CD4-positive, CD25-positive, alpha-beta regulatory T cell (primary cell): ENCODE measurements at places on chromosomes 5 and 9. TPM values are rescaled to one million over a fixed set of nuclear protein-coding genes. Genes with fewer than 3 reads are reported as not detected.

MEIKIN gene
- total RNA-seq, result not detected

PIP5KL1 gene
- total RNA-seq, result 3.3 TPM

- DNase-seq, result peak; percentile 22
Measured at GRCh38 chr9:92455217-92455616, 27.1 kb downstream of the ASPN start.

ADAMTS12 gene
- total RNA-seq, result not detected

IFNB1 gene
- not detected for total RNA-seq

LMX1B gene
- total RNA-seq, result not detected

NPR3 gene
- total RNA-seq, result 2.4 TPM

DNA sequence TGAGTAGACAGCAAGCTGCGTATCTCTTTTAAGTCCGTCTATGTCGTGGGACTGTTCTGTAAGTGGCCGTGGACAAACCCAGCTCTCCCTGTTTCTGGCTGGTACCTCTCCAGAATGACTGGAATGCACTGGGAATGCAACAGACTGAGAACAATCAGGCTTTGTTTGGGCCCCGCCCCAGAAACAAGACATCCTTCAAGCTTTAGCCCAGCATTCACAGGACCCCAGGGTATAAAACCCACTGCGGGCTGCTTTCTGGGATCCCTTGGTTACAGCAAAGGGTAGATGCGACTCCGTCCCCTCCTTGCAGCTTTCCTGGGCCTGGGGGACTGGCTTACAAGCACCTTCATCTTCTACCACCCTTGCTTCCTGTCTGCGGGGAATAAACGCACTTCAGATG is 45.6 kb upstream of the SPTLC1 start:
- no peak for DNase-seq

GRCh38 chr9:34252016-34252415 is 73.2 kb downstream of the UBAP1 start:
- no peak for DNase-seq

PCDHA6 gene
- total RNA-seq, result not detected

MAPK9 gene
- 28.1 TPM for total RNA-seq

- DNase-seq, result no peak
Measured at GRCh38 chr5:97543166-97543565, 360.1 kb upstream of the RIOK2 start.

- DNase-seq, result no peak
Measured at GRCh38 chr5:10745133-10745532, 15.9 kb downstream of the DAP start.

GRCh38 chr5:10601246-10602030 is 37.6 kb downstream of the ANKRD33B start:
- no peak for DNase-seq

GRCh38 chr9:132181796-132182313 is 20.0 kb downstream of the NTNG2 start:
- DNase-seq, result no peak

SH2D3C gene
- 39.3 TPM for total RNA-seq

DNA sequence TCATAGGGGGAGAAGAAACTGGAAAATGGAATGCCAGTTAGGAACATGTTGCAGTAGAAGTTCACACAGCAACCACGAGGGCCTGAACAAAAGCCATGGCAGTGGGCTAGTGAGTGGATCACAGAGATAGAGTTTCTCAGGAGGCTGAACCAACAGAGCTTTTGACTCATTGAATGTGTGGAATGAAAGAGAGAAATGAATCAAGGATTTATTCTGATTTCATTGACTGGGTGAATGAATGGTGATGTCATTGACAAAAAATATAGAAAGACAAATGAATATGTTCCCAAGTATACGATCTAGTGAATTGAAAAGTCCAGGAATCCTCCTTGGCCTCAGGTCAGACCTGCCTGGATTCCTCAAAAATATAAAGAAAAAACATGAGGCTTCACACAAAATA is 99.2 kb downstream of the ZNF462 start:
- no peak for DNase-seq

DNA sequence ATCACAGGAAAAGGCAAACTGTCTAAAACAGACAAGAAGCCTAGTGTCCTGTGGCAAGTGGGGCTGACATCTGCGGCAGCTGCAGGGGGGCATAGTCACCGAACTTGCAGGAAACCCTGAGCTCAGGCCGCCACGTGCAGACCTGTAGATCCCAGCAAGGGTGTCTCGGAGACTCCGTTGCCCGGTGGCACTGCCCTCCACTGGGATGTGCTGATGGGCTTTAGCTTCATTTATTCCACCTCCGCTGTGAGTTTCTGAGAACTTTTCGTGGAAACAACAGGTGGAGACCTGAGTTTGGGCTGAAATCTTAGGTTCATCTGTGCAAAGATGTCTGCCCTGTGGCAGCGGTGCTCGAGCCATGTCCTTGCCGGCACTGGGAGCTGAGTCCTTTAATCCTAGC is 22.1 kb downstream of the CEP72 start:
- no peak for DNase-seq

GABRG2 gene
- total RNA-seq, result not detected

DNA sequence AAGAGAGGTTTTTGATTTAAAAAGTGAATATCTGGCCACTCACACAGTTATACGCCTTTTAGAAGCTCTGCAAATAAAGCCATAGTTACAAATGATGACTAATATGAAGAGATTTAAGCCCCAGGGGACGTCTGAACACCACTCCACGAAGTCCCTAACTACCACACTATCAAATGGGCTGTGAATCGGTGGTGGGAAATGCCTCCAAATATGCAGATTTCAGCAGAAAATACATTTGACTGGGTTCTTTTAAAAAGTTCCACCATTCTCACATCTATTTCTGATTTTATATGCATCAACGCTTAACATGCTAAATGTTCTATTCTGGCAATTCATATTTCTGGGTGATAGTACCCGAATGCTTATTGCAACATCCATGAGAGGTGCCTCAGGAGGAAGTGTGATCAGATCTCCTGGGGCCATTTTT is 22.5 kb downstream of the TICAM2 start:
- no peak for DNase-seq

DNA sequence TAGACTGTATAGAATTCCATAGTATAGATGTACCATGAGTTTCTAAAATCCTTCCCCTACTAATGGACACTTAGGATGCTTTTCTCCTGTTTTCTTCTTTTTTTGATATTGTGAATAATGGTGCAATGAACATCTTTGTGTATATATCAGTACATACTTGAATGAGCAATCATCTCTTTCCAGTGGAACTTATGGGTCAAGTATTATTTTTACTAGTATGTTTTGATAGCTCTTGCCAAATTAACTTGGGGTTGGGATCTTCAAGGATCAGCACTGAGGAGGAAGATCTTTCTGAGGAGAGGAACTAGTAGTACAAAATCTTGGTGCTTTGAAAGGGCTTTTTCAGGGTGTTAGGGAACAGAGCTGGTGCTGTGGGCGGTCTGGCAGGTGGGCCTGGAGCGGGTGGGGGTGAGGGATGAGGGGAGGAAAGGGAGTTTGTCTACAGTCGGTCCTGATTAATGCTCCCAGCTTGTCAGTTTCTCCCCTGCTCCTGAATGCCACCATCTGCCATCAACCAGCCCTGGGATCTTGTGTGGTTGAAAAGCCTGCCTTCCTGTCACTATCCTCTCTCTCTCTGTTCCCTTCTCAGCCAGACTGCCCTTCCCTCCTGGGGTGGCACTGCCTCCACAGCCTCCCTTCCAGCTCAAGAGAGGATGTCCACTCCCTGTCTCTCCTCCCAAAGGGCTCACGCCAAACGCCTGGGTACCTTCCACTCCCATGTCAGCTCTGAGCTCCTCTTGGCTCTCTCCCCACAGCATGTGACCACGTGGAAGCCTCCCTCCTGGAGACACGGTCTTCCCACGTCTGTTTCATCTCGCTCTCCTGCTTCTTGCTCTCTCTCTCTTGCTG is 185.9 kb downstream of the DAB2IP start:
- no peak for DNase-seq

GRCh38 chr9:126398403-126399058 is 71.9 kb downstream of the MVB12B start:
- DNase-seq, result peak; percentile 45

DNA sequence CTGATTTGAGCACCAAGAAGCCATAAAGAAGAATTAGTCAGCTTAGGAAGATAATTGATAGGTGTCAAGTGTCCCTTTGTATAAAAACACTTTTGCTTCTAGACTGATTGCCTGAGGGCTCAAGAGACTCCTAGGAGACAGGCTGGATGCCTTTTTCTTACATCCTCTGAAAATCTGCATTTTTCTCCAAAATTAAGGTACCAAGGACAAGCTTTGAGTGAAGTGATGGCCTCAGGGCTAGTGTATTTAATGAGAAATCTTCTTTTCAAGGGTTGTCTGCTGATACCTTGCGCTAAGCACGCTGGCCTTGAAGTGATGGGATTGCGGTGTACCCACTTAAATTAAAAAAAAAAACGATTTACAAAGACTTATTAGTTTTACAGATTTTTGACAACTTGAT is 304.0 kb downstream of the TLR4 start:
- no peak for DNase-seq

CDKN2B-AS1 gene
- 0.99 TPM for total RNA-seq

- no peak for DNase-seq
Measured at GRCh38 chr9:98818764-98819163, 11.3 kb downstream of the GALNT12 start.

KYAT1 gene
- total RNA-seq, result 8.2 TPM

NUTM2F gene
- total RNA-seq, result not detected

DNA sequence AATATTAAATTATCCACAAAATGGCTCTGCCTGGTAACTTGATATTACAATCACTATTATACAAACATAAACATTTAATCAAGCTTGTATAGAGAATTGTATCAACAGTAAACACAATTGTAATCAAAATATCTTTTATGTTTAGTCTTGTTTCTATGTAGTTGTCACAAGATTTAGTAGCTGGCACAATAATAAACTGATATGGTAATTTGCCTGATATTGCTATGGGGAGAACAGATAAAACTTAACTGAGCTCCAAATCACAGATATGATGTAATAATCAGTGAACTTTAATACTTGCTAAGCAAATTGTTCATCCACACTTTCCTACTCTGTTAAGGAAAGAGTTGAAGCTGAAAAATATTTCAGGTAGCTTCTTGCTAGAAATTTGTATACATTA is 189.8 kb downstream of the MPDZ start:
- DNase-seq, result no peak

DNA sequence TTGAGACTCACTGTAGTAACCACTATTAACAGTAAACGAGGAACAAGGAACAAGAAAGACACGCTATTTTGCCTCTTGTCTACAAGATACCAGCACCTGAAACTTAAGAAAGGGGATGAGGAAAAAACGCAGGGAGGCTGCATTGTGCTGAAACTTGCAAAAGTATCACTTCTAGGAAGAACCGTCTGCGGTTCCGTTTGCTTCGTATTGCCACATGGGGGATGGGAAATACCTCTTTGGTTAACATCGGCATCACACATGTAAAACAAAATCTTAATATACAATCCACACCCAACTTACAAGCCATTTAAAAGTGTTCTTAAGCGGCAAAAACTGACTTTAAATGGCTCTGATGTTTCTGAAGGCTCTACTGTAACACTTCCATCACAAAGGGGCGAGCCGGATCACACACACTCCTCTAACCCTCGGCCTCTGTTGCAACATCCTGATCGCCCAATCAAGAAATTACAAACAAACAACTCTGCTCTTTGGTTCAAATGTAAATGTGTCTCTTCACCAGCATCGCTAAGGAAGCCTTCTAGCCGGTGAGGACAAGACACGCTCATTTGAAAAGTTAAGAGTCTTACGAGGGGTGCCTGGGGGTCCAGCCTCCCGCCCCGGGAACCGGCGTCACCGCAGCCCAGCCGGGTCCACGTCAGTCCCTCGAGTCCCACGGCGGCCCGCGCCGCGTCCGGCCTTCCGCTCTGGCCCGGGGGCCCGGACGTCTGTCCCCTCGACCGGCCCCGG is 621 bp downstream of the SEC16A start:
- peak; percentile 40 for DNase-seq

DNA sequence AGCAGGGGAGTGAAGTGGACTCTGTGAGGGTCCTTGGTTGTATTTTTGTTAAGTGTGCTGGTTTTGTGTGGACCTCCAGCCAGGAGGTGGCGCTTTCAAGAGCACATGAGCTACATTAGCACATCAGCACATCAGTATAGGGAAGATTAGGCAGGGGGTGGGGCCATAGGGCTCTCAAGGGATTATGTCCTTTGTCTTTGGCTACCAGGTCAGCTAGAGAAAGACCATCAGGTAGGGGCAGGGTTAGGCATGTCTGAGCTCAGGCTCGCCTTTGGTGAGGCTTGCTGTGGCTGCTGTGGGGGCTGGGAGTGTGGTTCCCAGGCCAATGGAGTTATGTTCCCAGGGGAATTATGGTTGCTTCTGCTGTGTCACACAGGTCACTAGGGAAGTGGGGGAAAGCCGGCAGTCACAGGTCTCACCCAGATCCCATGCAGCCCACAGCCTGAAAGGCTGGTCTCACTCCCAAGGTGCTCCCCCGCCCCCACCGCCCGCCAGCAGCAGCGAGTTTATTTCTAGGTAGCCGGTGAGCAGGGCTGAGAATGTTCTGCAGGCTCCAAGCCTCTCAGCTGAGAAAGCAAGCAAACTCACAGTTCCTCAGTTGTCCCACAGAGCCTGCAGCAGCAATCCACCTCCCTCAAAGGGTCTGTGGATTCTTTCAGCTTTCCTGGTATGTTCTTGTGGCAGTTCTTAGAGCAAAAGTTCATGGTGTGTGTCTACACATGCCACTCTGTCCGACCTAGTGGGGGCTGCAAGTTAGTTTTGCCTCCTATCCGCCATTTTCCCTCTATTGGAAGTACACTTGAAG is 13.7 kb downstream of the OR1J1 start:
- DNase-seq, result no peak

- DNase-seq, result no peak
Measured at GRCh38 chr9:38125889-38126288, 56.9 kb upstream of the SHB start.

DNA sequence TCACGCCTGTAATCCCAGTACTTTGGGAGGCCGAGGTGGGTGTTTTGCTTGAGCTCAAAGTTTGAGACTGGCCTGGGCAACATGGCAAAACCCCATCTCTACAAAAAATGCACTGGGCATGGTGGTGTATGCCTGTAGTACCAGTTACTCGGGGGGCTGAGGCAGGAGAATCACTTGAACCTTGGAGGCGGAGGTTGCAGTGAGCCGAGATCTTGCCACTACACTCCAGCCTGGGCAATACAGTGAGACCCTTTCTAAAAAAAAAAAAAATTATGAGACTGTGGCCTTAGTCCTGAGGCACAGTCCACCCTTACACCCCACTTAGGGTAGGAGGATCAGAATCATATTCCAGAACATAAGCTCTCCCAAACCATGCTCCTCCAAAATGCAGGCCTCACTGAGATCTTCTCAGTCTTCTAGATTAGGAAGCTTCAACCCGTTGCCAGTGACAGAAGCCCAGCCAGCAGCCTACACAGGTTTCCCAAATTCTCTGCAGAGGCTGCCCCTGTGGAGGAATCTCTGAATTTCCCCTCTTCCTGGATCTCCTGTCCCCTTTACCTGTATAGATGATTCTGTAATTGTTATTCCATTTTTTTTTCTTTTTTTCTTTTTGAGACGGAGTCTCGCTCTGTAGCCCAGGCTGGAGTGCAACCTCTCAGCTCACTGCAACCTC is 77.3 kb downstream of the BASP1 start:
- DNase-seq, result no peak

RGS3 gene
- total RNA-seq, result 12.6 TPM

GRCh38 chr9:76218886-76219445 is 175.3 kb downstream of the RFK start:
- no peak for DNase-seq

AIF1L gene
- 0.12 TPM for total RNA-seq

COL23A1 gene
- not detected for total RNA-seq
